ENCODE measurements at places on chromosomes 12 and 14.
A peak's percentile ranks its signal among the peaks of the same experiment; 100 is the strongest.

DNA sequence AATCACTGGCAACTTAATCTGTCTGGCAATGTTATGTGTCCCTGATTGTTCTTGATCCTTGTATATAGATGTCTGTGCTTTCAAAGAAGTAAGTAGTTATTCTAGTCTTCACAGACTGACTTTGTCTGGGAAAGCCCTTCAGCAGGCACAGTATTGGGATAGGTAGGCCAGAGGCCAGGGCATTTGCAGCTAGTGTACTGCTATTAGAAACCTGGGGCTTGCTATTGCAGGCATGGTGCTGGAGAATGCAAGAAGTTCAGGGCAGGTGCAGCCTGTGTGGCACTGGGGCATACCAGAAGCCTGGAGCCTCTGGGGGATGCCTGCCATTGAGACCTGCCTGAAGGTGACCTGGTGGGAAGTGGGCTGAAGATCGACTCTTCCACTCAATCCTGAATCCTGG, 96.3 kb downstream of the TMTC3 start:
- no peak for DNase-seq

DNA sequence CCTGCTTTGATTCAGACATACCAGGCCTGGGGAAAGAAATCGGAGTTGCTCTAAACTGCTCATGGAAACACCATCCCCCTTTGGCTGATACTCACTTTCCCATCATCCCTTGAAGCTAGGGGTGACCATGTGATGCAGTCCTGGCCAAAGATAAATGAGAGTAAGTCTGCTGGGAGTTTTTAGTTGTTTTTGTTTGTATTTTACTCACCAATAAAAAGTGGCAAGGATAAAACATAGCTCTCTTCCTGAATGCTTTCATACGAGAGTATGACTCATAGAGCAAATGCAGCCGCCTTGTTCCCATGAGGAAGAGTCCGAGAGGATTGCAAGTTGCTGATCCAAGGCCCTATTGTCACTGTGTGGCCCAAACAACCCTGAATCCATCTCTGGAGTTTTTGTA, 126.4 kb upstream of the TMEM132C start:
- DNase-seq, result peak; percentile 1

- DNase-seq, result peak; percentile 58
Observed at GRCh38 chr14:64758691-64759554, 54.7 kb downstream of the PLEKHG3 start.

DNA sequence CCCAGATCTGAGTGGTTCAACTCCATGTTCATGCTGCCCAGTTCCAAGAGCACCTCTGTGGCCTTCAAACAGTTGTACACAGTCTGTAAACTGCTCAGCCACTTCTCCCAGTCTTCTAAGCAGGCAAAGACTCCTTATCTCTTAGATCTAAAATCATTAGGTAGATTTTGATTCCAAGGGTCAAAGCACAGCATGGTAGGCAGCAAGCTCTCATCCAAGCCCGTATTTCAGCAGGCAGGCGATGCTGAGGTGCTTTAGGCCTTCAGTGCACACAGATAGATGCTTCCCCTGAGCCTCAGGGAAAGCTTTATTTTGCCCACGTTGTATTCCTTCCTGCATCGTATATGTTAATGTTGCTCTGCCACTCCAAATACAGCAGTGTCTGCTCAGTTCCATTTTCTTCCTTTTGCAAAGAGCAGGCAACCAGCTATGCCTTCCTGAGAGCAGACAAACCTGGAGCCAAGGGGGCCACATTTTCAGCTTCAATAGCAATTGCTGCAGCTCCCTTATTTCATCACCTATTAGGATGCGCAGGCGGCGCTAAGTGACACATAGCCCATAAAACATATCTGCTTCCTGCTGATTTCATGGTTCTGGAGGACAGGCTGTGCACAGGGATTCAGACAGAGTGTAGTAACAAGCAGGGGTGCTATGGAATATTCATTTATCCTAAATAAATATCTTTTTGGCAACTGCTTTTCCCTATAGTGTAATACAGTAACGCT, 67.5 kb downstream of the ETV6 start:
- DNase-seq, result no peak

DNA sequence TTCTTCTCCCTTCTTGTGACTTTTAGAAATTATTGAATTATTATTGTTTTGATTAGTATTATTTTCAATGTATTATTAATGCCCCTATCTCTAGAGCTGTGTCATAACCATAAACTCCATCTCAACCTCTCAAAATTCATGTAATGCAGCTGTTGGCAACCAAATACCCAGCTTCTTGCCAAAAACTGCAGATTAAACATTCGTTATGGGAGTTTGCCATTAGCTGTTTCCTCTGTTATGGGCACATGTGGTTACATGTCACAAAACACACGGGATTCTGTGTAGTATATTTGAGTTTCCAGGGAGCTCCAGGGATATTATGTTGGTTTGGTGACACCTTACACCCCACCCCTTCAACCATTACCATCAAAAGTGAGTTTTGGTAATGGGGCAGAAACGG, 2.8 kb upstream of the ALX1 start:
- peak; percentile 24 for DNase-seq
